WTC11 (cell line): ENCODE measurements at places on chromosomes 2 and 18. TPM values are rescaled to one million over a fixed set of nuclear protein-coding genes. Genes with fewer than 3 reads are reported as not detected.

The GTF2A1L gene
- total RNA-seq = not detected in 3 replicates

The WNT6 gene
- not detected in 3 replicates for total RNA-seq

The HOXD3 gene
- total RNA-seq = not detected in 3 replicates

The DLX2 gene
- 0.28 to 0.64 TPM (median 0.55 TPM) in 3 replicates for total RNA-seq

- DNase-seq = no peak
Observed at GRCh38 chr2:165462443-165462842, 7.1 kb upstream of the CSRNP3 start.

- no peak for DNase-seq
Observed at GRCh38 chr2:69740502-69740951, 1.4 kb upstream of the ANXA4 start.

DNA sequence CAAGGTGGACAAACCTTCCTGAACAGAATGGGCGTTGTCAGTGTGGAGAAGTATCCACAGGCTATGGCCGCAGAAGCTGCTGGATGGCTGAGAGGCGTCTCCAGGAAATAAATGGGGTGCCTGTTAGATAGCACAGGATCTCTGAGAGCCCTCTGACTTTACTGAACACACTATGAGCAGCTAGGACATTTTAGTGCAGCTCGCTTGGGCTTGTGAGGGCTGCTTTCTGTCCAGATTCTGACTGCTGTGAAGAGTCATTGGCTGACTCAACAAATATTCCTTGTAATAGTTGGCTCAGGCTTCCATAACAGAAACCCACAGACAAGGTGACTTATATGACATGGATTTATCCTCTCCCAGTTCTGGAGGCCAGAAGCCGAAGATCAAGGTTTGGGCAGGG, 100.2 kb upstream of the SNTG2 start:
- DNase-seq = no peak

GRCh38 chr18:9516437-9517064, 41.2 kb downstream of the RALBP1 start:
- no peak for DNase-seq

GRCh38 chr2:39673018-39673417, 7.3 kb downstream of the TMEM178A start:
- no peak for DNase-seq

DNA sequence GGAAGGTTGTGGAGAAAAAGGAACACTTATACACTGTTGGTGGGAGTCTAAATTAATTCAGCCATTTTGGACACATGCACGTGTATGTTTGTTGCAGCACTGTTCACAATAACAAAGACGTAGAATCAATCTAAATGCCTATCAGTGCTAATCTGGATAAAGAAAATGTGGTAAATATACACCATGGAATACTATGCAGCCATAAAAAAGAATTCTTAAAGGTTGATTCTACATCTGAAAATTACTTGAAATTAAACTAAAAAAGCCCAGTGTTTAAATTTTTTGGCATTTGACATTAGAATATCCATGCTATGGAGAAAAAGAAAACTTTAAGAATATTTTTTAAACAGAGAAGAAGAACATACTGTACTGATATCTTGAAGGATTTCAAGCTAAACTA, 84.0 kb downstream of the BMPR2 start:
- no peak for DNase-seq

- no peak for DNase-seq
Observed at GRCh38 chr2:235131334-235132305, 179.8 kb downstream of the SH3BP4 start.

- no peak for DNase-seq
Observed at GRCh38 chr2:120423167-120423943, 77.4 kb downstream of the INHBB start.

GRCh38 chr2:152454960-152455359, 120.0 kb downstream of the FMNL2 start:
- no peak for DNase-seq

DNA sequence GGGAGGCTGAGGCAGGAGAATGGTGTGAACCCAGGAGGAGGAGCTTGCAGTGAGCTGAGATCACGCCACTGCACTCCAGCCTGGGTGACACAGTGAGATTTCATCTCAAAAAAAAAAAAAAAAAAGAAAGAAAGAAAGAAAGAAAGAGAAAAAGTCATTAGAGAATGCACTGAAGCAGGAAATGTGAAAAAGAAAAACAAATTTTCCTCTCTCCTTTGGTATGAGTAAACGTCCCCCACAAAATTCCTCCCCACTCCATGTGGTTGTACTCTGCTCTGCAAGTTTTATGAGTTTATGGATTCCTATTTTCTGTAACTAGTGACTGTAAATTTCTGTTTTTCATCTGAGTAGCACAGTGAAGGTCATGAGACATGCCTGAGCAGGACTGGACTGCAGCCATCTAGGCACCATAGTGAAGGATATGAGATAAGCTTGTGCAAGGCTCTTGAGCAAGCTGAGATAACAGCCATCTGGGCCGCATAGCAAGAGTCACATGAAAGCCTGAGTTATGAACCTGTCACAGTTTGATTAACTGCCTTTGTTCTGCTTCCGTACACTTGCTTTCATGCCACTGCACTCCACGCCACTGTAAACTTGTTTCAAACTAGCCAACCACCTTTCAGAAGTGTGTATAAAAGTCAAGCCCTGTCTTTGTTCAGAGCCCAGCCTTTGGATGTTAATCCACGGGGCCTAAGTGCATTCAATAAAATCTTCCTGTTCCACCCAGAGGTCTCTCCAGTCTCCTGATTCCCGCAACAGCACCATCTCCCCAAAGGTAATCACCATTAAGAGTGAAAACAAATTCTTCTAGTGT, 50.2 kb downstream of the SKA1 start:
- no peak for DNase-seq

GRCh38 chr2:102177814-102178478, 8.9 kb upstream of the IL1RL2 start:
- no peak for DNase-seq
